SK-N-DZ (cell line): ENCODE measurements at places on chromosomes 12 and 14.

- DNase-seq = no peak
Measured at GRCh38 chr14:93006567-93007051, 83.7 kb downstream of the CHGA start.

DNA sequence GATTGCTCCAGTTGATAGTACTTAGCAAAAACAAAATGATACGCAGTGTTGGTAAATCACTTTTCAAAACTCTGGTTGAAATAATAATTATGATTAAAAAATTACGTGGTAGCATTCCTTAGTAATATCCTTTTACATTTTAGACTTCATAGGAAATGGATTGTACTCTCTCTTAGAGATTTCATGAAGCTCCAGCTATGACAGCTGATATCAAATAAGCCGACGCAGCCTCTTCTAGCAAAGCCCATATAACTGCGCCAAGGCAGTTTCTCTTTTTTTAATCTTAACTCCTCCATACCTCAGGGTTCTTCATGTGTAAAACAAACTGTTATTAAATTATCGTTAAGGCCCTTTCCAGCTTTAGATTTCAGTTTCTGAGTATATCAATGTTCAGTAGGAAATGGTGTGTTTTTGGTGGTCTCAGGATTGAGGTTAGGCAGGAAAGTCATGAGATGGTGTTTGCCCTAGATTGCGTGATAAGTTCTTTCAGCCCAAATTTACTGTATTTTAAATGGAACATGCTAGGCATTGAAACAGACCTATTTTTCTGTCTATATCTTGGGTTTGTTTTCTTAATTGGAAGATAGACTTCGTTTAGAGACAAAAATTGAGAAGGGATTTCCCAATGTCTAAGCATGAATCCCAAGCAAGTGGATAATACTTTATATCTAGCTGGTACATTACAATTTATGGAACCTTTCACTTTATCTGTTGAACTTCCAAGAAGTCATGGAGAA lies 902 bp upstream of the CFL2 start:
- DNase-seq = no peak

GRCh38 chr14:101196795-101197590 lies 293.5 kb upstream of the RTL1 start:
- DNase-seq = peak; percentile 22

GRCh38 chr12:30622509-30622908 lies 73.2 kb downstream of the IPO8 start:
- DNase-seq = no peak

GRCh38 chr12:128592220-128592744 lies 231.5 kb downstream of the SLC15A4 start:
- no peak for DNase-seq

DNA sequence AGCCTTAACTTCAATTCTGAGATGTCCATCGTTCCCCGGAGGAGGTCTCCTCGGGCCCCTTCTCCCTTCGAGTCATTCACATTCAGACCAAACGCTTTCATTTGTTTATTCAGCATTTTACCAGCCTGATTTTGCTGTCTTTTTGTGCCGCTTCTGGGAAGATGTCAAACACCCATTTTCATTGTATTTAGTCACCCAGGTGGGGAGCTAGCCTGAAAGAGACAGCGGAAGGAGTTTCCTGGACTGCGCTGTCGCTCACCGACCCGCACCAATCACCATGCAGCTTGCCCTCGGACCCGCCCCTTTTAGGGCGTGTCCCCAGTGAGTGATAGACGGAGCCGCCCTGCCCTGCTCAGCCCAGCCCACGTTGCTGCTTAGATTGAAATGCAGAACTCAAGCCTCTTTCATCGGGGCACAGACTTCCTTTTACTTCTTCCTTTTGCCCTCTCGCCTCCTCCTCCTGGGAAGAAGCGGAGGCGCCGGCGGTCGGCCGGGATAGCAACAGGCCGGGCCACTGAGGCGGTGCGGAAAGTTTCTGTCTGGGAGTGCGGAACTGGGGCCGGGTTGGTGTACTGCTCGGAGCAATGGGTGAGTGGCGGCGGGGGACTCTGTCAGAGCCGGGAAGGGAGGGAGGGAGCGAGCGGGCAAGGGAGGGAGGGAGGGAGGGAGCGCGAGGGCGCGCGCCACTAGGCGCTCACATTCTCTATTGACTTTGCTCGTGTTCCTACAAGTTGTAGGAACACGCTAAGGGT lies at the start of gene PAX9:
TSS of gene PAX9 (plus strand) at position 355 of the 752 bp plus-strand sequence. CDS start at position 585, 230 bp downstream.
- DNase-seq = no peak

- no peak for DNase-seq
Measured at GRCh38 chr14:47863441-47863840, 188.0 kb upstream of the MDGA2 start.

- DNase-seq = no peak
Measured at GRCh38 chr14:71985538-71986189, 53.4 kb downstream of the RGS6 start.

- DNase-seq = no peak
Measured at GRCh38 chr14:26996246-26996645, 398.4 kb upstream of the NOVA1 start.

- no peak for DNase-seq
Measured at GRCh38 chr14:56423544-56423943, 156.1 kb upstream of the TMEM260 start.

- DNase-seq = no peak
Measured at GRCh38 chr12:21566907-21567394, 37.7 kb downstream of the GYS2 start.
